ENCODE measurements at places on chromosomes 4 and X.
A peak's percentile ranks its signal among the peaks of the same experiment; 100 is the strongest.

DNA sequence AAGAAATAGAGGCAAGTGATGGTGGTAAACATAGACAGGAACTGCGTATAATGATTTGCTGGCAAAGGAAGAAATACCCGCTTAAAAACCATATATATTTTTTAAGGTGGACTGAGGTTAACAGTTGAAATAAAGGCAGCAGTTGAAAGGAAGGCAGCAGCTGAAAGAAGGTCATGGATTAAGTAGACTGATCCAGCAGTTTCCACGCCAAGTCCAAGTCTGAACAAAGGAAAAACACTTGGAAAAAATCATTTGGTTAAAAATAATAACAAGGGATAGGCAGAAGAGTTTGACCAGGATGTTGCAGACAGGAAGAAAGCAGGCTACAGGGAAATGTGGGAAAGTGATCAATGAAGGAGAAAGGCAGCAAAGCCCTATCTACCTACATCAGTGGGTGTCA, 93.6 kb downstream of the AMELX start:
- DNase-seq = no peak

GRCh38 chr4:26584725-26585124, 841 bp downstream of the TBC1D19 start:
- DNase-seq = no peak

- peak; percentile 4 for DNase-seq
Measured at GRCh38 chrX:88425739-88426138, 321.3 kb upstream of the CPXCR1 start.

- no peak for DNase-seq
Measured at GRCh38 chr4:128349921-128350320, 62.3 kb upstream of the PGRMC2 start.

DNA sequence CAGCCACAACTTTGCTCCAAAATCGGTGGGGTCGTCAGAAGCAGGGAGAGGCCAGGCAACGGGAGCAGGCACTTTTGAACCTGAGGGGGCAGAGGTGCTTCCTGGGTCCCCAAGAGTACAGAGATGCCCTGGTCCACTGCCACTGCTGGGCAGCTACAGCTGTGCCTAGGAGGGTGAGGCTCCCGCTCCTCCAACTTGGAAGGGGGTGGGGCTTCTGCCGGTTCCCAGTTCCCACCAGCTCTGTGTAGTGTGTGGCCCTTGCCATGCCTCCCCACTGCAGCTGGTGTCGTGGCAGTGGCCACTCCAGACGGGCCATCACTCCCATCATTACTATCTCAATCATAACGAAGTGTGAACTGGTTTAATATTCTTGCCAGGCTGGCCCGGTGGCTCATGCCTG, 1496.3 kb downstream of the PCDH7 start:
- no peak for DNase-seq

DNA sequence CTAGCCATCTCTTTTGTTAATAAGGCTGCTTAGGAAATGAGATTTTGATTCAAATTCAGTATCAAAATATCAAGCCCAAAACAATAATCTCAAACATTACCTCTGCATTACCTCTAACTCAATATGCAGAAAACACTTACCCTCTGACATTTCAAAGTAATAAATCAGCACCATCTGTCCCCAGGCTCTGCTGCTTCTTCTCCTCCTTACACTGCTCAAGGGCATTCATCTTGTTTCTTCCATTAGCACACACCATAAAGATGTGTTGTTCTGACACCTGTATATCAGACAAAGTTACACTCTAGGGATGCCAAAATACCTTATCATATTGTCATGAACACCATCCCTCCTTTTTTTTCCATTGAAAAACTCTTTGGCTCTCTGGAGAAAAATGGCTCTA, 1630.3 kb downstream of the RPA4 start:
- DNase-seq = no peak

GRCh38 chr4:53693408-53693807, 102.1 kb upstream of the LNX1 start:
- no peak for DNase-seq

- DNase-seq = no peak
Measured at GRCh38 chr4:5021546-5021945, 2.3 kb upstream of the CYTL1 start.

- DNase-seq = peak; percentile 61
Measured at GRCh38 chrX:130171446-130172126, at the start of gene RAB33A. RAB33A (plus strand) TSS chrX:130171962; CDS start chrX:130172063, 101 bp downstream.

DNA sequence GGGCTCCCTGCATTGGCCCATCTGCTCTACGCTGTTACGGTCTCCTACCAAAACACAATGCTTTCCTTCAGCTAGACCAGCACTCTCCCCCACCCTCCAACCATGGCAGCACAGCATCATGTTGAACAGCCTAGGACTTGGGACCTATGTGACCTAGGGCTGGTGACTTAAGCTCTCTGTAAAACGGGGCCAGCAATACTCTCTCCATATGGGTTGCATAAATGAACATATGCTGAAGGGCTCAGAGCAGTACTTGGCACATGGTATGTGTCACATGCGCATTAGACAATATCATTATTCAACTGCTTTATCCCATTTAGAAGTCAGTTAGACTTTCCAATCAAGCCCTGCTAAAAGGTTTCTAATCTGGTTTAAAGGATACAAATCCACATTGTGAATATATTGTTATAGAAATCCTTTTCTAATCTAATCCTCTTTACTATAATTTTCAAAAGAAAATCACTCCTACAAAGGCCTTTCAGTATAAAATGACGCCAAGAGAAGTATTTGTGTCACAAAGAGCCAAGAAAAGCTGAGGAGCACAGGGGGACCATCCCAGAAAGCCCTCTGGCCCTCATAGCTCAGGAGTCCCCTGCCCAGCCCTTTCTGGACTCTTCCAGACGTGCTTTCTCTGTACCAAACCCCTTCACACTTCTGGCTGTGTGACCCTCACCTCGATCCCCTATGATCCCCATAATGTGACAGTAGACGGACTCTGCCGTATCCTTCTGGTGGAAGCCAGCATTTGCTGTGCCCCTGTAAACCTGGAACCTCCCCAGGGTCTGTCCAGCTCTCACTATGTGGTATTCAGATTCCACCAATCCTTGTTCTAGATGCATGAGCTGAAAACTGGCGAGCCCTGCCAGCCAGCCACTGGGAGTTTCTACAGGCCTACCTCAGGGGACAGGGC, 42.3 kb downstream of the NSG1 start:
- no peak for DNase-seq

- no peak for DNase-seq
Measured at GRCh38 chr4:145170223-145170622, 10.2 kb downstream of the OTUD4 start.

- no peak for DNase-seq
Measured at GRCh38 chr4:53281438-53281837, 84.4 kb downstream of the SCFD2 start.

GRCh38 chr4:177287255-177287654, 22.4 kb upstream of the NEIL3 start:
- DNase-seq = no peak

DNA sequence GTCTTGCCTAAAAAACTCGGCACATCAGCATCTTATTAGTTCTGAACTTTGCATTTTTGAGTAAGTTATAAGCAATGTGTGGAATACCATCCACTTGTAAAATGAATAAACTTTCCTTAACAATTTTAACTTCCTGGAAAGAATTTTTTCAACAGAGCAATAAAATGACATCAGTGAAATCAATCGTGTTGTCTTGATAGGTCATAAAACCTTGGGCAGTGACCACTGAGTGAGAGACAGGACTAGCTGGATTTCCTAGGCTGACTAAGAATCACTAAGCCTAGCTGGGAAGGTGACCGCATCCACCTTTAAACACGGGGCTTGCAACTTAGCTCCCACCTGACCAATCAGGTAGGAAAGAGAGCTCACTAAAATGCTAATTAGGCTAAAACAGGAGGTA, 403.0 kb upstream of the CNKSR2 start:
- DNase-seq = no peak

DNA sequence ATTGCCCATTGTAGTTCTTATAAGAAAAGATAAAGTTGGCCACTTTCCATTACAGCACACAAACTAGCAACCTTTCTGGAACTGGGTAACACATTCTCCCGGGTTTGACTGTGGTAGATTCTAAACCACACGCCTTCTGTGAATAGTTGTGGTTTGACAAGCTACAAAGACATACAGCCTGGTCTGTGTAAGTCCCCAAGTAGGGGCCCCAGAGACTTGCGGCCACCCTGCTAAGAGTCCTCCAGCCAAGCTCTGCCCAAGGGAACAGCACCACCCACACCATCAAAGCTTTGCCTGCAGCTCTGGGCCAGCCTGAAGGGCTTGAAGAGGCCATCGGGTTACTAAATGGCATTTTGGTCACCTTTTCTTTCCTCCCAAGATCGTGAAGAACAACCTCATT, 203.4 kb downstream of the MAML3 start:
- no peak for DNase-seq

DNA sequence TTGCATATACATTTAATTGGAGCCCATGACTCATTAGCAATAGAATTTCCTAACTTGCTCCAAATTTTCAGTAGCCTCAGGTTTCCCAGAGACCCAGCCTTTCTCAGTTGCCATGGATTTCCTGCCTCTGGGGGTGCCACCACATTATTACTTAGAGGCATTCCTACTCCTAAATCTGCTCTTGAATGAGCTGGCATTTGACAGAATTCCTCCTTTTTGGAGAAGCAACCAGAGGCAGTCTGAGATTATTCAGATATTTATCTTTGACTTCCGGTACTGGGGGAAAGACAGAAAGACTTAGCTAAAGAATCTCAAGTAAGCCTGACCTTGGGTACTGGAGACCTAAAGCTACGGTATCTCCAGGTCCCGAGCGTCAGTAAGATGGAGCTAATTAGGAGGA, 76.3 kb downstream of the DCHS2 start:
- DNase-seq = no peak

- DNase-seq = no peak
Measured at GRCh38 chrX:21996872-21997455, 35.2 kb upstream of the PHEX start.

GRCh38 chrX:108541286-108541685, 101.6 kb downstream of the COL4A5 start:
- no peak for DNase-seq

DNA sequence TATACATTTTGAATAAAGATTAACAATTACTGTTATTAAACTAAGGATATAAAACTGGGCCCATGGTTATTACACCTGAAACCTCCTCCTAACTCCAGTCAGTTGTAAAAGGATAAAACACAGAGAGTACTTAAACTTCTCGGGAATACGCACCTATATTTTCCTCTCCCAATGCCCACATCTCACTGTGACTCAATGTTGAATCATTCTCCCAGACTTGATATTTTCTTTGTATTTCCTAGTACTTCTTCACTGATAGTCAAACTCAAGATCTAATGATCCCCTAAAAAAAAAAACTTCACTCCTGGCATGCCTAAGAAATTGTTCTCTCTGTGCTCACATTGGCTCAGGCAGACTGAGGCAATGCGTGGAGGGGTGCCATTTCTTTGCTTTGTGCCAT, 212.5 kb upstream of the DKK2 start:
- DNase-seq = no peak

DNA sequence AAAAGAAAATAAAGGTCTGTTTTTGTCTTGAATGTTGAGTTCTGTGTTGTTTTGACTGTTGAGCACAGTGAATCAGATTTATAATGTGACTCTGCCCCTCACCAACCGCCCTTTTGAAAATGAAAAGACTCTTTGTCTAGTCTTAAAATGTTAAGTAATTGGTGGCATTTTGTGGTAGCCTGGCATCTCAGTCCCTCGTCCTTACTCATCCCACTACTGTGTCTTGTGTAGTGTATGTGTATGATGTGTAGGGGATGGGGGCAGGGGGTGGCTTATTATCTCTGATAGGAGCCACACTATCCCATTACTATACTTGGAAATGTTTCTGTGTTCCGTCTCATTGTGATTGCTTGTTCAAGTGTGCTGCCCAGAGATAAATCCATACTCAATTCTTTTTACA, 12.2 kb downstream of the KLHL34 start:
- DNase-seq = no peak

- DNase-seq = no peak
Measured at GRCh38 chrX:617401-617800, 13.2 kb upstream of the SHOX start.

DNA sequence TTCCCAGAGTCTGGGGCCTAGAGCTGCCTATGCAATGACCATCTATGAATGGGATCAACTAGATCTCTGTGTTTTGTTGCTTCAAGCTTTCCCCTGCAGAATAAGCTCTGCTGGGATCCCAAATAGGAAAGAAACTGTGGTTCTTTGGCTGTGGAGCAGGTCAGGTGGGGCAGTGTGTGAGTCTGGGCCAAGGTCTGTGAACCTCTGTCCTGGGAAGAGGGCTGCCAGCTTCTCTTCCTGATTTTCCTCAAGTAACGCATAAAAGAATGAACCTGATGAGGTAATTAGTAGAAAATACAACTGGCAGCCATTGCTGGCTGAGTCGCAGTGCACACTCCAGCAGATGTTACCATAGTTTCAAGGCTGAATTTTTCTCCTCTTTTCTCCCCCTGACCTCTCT, 4.6 kb upstream of the PIN4 start:
- DNase-seq = no peak

DNA sequence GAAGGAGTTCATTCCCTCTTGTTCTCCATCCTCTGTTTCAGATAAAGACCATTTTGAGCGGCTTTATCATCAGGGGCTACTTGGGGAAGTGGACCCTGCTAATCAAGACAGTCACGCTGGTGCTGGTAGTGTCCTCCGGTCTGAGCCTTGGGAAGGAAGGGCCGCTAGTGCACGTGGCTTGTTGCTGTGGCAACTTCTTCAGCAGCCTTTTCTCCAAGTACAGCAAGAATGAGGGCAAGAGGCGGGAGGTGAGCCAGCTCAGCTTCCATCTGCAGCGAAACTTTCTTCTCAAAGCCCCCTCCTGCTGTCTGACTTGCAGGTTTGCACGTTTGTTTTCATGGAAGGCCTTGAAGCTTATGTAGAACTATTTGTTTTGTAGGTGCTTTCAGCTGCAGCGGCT, 49.5 kb downstream of the CLCN4 start:
- peak; percentile 3 for DNase-seq

GRCh38 chrX:124401696-124402095, 55.3 kb downstream of the SH2D1A start:
- DNase-seq = no peak

DNA sequence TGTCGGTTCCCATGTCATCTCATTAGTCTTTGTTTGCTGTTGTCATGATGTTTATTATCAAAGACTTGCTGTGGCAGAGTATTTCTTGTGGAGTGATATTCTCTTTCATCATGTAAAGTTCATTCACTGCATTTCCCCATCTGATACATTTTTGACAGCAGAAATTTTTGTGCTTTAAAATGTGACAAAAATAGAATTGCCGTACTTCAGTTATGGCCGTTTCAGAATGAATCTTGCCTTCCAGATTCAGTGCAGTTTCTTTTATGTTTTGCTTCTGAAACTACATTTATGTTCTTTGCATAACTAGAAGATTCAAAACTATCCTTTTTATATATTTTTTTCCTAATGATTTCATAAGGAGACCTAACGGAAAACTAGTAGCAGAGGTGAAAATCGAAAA, 10.0 kb downstream of the CSTF2 start:
- DNase-seq = no peak

- no peak for DNase-seq
Measured at GRCh38 chr4:17230727-17231126, 281.2 kb downstream of the QDPR start.
